ENCODE measurements at places on chromosomes 1 and 21.

GRCh38 chr1:197769287-197769686 is 6.0 kb downstream of the DENND1B start:
- no peak for DNase-seq

DNA sequence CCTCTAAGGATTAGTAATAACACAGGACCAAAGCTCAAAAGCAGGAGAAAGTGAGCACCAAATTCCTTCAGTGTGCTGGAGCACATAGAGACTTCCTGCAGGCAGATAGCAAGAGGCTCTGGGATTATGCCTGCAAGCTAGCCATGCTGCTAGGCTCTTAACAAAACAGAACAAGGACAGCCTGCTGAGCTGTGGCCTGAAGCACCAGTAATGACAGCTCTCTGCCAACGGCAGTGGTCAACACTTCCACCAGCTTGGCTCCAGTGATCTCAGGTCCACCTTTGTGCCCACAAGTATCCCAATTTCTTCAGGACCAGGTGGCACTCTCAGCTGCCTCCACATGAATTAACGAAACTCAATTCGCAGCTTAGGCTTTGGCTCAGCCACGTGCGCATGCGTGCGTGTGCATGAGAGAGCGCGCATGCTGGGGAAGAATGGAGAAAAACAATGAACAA is 64.2 kb downstream of the SLC45A1 start:
- DNase-seq = peak; percentile 75

GRCh38 chr1:28190337-28190979 is 14.0 kb upstream of the PTAFR start:
- DNase-seq = no peak

- no peak for DNase-seq
These were observed 19.8 kb downstream of the HP1BP3 start for GRCh38 chr1:20767271-20767670.

Data from astrocyte of the hippocampus (primary cell).